ENCODE measurements at places on chromosomes 16 and 17. TPM values are rescaled to one million over a fixed set of nuclear protein-coding genes. Genes with fewer than 3 reads are reported as not detected.

The CDC27 gene
- 99.5 TPM for total RNA-seq

The TOP2A gene
- total RNA-seq = 134 TPM

The MT4 gene
- not detected for total RNA-seq

The MEOX1 gene
- total RNA-seq = 6.4 TPM

The CACNA1G gene
- total RNA-seq = not detected

The G6PC1 gene
- not detected for total RNA-seq

The KRT12 gene
- total RNA-seq = not detected

The MYH2 gene
- total RNA-seq = not detected

The KIF19 gene
- total RNA-seq = 4.9 TPM

The CCR7 gene
- not detected for total RNA-seq

The RAB37 gene
- 0.44 TPM for total RNA-seq

The RNF222 gene
- not detected for total RNA-seq

The EPN3 gene
- total RNA-seq = 0.13 TPM

The KNOP1 gene
- total RNA-seq = 36.3 TPM

The NF1 gene
- total RNA-seq = 11.7 TPM

The CCDC200 gene
- total RNA-seq = not detected

The EEF2K gene
- 22.8 TPM for total RNA-seq

The JPH3 gene
- 0.13 TPM for total RNA-seq

The RGS11 gene
- total RNA-seq = 1.1 TPM

The KCNJ2 gene
- 2.9 TPM for total RNA-seq

The PCTP gene
- total RNA-seq = 34.6 TPM

The ARMC7 gene
- 6.3 TPM for total RNA-seq

The STX1B gene
- total RNA-seq = 0.93 TPM

The COA3 gene
- total RNA-seq = 85.2 TPM

The ZFHX3 gene
- total RNA-seq = 3.7 TPM

The BRIP1 gene
- total RNA-seq = 7.3 TPM

The SLFN14 gene
- total RNA-seq = not detected

The ATP1B2 gene
- not detected for total RNA-seq

The CACNG1 gene
- total RNA-seq = not detected

The CCDC144A gene
- total RNA-seq = 1.2 TPM

The WFIKKN2 gene
- not detected for total RNA-seq

The KRT16 gene
- not detected for total RNA-seq

The KRT32 gene
- not detected for total RNA-seq

The ADAM11 gene
- total RNA-seq = 0.05 TPM

Data from mammary microvascular endothelial cell (primary cell).